ENCODE measurements at places on chromosomes 3 and 15.

DNA sequence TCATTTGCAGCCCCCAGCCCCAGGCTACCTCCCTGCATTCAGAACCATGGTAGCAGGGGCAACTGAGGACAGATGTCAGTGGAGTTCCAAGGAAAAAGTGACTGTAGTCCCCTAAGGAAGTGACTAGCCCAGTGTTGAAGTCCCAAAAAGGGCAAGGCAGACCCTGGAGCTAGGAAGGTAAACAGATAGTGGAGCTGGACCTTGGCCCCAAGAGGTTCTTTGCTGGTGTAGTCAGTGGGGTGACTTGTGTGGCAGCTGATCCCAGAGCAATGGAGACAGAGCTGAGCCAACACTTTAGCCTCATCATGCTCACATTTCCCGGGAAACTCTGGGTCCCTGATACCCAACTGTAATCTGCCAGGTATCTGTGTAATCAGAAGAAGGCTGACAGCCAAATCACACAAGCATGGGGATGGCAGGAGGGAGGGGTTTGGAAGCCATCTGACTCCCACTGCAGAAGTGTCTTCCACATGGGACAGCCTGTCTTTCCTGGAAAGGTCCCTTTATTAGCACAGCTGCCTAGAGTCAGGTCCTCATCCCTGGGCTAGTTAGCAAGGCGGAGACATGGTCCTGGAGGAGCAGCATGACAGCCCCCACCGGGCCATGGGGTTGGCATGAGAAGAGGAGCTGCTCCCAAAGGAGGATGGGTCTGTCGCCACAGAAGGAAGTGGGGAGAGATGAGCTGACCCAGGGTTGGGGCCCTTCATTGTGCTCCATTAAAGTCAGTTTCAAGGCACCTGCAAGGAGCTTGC is 39.8 kb downstream of the PXYLP1 start:
- no peak for DNase-seq

DNA sequence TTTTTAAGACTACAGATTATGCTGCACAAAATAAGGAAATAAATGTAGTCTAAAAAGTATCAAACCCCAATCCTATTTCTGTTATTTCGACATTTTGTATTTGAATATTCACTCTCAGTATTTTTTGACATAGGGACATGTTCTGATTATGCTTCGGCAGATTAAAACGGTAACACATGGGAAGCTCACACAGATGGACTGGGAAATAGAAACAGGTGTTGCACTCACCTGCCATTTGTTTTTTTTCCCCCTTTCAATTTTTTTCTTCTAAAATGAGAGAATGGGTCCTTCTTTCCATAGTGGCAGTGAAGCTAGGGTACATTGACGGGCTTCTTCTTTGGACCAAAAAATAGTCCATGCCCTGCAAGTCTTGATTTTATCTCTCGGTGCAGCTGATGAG is 163.1 kb downstream of the MYRIP start:
- DNase-seq = no peak

DNA sequence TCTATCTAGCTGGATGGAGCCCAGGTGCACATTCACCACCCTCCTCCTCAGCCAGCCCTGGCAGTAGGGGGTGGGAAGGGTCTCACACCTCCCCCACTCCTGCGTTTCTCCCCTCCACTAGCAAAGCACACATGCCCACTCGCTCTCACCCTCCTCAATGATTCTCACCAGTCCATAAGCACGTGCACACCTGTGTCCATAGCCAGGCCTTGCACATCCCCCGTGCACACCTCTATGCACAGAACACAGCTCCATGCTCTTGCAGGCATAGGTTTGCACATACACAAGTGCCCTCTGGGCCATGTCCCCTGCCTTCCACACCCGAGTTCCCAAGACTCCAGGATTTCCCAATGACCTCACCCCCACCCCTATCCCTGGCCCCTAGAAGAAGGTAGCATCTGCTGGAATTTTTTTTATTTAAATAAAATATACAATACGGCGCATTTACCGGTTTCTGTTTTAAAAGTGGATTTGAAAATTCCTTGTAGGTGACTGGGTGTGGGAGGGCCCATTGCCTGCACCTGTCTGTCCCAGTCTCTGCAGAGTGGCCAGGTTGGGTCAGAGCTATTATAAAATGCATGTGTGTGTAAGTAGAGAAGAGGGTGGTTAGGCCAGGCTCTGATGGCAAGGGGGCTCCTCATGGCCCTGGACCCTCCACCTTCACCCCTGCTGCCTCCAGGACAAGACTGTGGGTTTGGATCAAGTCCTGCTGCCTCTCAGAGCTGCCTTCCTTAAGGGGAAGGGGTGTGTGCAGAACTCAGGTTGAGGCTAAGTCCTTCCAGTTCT is 49.1 kb downstream of the HCN4 start:
- no peak for DNase-seq

- DNase-seq = no peak
These were observed 53.5 kb upstream of the TEX264 start for GRCh38 chr3:51617597-51617996.

GRCh38 chr15:81314378-81314777 is 9.6 kb downstream of the STARD5 start:
- DNase-seq = no peak

- DNase-seq = no peak
These were observed 161.5 kb downstream of the ARRDC4 start for GRCh38 chr15:98121957-98122356.

DNA sequence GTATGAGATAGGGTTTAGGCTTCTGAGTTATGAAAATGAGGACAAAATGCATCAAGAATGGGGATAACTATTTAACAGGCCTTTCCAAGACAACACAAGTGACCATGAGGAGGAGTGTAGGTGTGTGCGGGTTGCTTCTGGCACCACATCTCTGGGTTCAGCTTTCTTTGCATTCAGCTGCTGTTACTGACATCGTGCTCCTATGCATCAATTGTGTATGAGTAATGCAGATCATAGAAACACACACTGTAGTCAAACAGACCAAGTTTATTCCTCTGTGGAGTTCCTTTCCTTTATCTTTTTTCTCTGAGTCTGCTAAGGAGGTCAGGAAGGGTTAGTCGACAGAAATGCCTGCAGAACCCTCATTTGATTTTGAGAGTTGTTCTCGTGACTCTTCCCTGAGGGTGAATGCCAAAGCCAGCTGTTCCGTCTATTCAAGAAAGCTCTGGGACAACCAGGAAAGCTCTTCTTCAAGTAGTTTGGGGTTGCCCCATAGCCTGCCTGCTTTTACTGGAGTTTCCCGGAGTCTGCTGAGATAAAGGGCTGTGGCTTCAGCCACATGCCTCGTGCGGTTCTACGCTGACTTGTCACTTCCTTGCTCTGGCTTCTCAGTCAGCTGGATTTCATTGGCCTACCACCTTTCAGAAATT is 136.7 kb upstream of the TLE3 start:
- DNase-seq = peak; percentile 71

DNA sequence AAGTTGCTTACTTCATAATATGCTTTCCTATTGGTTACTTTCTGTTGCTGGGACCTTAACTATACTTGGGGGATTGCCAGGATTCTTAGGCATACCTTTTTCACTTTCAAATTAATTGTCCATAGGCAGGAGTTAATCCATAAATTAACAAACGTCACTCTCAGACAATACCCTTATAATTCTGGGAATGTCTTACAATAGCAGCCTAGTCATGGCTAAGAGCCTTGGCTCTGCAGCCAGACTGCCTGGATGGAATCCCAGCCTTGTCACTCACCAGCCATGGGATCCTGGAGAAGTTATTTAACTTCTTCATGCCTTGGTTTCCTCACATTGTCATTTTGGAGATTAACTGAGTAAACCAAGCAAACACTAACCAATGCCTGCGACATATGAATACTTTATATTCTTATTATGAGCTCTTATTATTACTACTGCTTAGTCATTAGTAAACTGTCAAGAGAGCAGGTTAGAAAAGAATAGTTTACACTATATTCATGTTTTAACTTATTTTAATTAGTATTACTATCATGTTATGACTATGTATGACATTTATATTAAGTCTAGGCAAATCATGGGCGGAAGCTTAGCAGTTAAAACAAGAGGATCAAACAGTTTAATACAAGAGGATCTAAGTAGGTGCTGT is 29.0 kb downstream of the GYG1 start:
- no peak for DNase-seq

GRCh38 chr15:38941399-38941953 is 376.9 kb upstream of the RASGRP1 start:
- no peak for DNase-seq

DNA sequence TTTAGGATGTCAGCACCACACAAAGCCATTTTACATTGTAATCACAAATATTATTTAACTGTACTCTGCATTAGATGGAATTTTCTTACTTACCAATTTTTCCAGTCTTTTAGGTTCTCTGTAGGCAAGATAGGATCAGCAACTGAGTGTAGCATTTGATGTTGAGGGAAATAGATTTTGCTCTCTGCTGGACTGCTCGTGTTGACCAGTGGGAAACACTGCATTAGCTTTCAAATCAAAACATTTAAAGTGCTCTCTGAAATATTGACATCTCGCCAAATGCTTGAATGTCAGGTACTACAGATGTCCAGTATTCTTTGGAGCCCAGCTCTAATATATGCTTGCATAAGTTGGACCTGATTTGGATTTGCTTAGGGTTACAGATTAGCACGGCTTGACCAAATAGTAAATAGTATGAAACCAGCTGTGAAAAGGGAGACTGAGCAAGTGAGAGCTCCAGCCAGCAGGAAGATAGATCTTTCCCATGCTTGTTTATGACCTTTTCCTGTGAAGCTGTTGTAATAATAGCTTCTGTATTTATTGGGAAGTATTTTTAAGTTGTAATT is 29.5 kb downstream of the P2RY14 start:
- no peak for DNase-seq

DNA sequence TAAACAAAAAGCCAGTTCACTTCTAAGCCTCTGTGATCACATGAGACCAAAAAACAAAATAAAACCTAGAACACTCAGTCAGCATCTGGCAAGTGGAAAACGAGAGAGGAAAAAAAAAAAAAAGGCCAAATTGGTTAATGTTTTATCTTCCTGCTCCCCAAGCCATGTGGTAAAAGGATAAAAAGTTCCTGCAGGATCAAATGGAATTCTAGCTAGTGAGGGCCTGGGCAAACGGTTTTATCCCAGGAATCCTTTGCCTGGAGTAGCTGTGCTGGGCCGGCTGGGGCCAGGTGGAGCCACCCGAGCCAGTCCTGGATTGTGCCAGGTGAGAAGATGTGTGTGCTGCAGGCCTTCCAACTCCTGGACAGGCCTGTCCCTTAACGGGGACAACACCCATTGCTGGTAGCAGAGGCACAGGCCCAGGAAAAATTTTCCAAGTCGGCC is 13.2 kb downstream of the SMAD6 start:
- DNase-seq = no peak

DNA sequence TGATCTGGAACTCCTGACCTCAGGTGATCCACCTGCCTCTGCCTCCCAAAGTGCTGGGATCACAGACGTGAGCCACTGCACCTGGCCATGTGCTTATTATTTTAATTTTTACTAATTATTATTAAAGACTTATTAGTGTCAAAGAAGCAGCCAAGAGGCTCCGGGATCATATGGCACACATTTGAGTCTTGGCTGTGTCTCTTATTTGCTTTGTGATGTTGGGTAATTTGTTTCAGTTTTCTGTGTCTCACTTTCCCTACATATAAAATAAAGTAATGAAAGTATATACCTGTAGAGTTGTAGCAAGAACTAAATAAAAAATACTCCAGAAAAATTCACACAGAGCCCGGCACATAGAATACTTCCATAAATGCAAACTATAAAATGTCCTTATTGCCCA is 238.0 kb upstream of the TBL1XR1 start:
- no peak for DNase-seq

DNA sequence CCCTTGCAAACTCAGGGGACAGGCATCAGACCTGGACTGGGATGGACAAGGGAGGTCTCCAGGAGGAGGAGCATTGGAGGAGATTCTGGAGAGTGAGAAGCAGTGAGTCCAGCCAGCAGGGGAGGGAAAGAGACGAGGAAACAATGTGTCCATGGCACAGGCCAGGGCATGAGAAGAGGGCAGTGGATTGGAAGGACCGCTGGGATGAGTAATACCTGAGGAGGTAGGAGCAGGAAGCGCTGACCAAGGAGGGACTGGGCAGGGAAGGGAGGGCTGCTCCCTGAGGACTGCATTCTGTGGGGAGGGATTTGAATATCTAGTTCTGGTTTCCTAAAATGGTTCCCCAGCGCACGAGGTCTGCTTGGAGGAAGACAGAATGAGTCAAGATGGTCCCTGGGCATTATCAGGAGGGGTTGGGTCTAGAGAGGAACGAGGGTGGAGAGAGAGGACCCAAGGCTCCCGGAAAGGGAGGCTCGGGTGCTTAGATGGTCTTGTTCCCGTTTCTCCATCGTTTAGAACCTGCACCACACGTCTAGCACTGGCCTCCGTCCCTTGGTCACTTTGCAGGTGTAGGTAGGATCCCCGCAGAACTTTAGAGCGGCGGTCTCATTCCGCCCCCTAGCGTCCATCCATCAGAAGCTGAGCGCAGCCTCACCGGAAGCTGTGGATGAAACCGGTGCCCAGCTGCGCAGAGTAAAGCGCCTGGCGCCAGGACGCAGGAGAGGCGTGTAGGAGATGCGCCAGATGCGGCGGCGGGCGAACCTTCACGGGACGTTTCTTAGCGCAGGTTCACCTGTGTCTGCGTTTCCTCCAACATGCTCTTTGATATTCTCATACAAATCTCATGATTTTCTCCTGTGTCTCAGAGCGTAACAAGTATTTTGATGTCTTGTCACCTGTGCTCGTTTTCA is 190.7 kb upstream of the NDN start:
- DNase-seq = no peak

DNA sequence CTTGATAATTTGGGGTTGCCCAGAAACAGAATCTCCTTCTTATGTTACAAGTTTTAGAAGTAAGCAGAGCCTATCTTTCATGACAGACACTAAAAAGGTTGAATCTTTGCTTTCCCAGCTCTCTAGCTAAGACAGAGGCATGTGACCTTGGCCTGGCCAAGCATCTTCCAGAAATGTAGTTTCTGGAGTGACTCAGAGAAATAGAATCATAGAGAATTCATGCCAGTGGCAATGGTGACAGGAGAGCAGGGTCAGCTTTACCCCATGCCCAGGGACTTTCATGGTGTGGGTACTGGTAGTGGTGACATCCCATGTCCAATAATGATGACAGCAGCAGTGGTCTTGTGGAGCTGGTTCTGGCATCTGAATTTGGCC is 4.0 kb upstream of the PARP6 start:
- DNase-seq = no peak

DNA sequence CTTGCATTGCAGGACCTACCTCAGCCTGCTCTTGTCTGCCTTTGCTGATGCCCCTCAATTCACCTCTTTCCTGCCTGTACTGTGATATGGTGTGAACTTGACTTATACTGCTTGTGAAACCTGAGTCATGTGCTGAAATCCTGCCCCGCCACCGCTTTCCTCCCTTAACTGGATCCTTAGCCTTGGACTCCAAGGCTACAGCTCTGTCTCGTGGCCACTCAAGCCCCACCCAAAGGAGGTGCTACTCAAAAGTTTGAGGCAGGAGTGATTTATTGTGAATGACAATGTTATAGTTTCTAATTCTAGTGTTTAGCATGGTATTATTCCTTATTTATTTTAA is 56.1 kb downstream of the MYZAP start:
- DNase-seq = peak; percentile 45

- peak; percentile 22 for DNase-seq
These were observed 23.4 kb upstream of the SEC13 start for GRCh38 chr3:10344147-10344943.

GRCh38 chr15:97026781-97027180 is 696.3 kb downstream of the NR2F2 start:
- DNase-seq = no peak

All from fibroblast of gingiva (primary cell).